ENCODE measurements at places on chromosomes 3 and 15.

DNA sequence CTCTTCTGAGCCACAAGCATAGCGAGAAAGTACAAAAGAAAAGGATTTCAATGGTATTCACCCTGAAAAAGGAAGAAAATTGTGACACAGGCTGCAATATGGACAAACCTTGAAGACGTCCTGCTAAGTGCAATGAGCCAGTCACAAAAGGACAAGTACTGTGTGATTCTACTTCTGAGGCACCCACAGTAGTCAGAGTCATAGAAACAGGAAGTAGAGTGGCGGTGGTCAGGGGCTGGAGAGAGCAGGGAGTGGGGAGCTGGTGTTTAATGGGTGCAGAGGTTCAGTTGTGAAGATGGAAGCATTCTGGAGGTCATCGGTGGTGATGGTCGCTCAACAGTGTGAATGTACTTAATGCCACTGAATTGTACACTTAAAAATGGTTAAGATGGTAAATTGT lies 180.5 kb downstream of the APBA2 start:
- DNase-seq = no peak

- DNase-seq = no peak
Measured at GRCh38 chr3:23950293-23950692, 5.2 kb downstream of the NR1D2 start.

- DNase-seq = no peak
Measured at GRCh38 chr15:26889298-26889898, 22.5 kb downstream of the GABRA5 start.

GRCh38 chr3:177569875-177570657 lies 372.8 kb upstream of the TBL1XR1 start:
- DNase-seq = no peak

- DNase-seq = no peak
Measured at GRCh38 chr3:127986803-127987202, 65.4 kb upstream of the SEC61A1 start.

DNA sequence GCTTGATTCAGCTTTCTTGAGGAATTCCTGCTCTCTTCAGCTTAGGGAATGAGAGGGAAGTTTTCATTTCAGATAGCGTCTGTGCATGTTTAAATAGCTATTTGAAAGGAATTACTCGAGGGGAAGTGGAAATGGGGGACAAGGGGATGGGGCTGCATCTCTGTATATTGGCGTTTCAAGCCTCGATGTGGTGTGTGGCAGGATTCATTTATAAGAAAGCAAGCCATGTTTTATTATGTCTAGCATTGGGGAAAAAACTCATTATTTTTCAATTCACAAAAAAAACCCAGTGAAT lies 1.0 kb downstream of the ATP2C1 start:
- no peak for DNase-seq

- no peak for DNase-seq
Measured at GRCh38 chr3:120894316-120895057, 13.5 kb upstream of the STXBP5L start.

DNA sequence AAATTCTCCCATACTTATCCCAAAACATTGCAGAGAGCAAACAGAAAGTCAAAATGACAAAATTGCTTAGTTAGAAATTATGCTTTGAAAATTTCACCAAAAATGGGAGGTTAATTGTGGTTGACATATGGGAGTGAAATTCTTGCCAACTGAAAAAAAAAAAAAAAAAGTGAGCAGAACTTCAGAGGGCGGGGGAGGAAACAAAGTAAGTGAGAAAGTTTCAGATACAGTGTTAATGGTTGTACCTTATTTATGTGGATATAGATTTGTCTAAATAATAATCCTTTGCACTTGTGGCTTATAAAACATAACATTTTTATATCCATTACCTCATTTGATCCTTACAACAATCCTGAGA lies 91.5 kb upstream of the RAP2B start:
- no peak for DNase-seq

DNA sequence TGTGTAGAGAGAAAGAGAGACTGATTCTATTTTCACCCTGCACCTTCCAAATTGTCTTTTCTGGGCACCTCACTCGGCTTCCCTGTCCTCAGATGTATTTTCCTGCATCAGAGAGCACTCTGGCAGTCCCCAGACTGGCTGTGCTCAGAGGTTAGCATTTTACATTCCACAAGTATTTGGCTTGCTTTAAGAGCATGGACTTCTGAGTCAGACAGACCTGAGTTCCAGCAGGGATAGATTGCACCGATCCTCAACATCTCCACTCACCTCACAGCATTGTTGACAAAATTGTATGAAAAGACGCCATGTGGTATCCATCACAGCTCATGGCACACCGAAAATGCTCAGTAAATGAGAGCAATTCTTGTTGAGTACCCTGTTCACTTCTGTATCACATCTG lies 45.6 kb downstream of the SST start:
- DNase-seq = no peak

- no peak for DNase-seq
Measured at GRCh38 chr3:150303768-150304167, 104.3 kb upstream of the TSC22D2 start.

DNA sequence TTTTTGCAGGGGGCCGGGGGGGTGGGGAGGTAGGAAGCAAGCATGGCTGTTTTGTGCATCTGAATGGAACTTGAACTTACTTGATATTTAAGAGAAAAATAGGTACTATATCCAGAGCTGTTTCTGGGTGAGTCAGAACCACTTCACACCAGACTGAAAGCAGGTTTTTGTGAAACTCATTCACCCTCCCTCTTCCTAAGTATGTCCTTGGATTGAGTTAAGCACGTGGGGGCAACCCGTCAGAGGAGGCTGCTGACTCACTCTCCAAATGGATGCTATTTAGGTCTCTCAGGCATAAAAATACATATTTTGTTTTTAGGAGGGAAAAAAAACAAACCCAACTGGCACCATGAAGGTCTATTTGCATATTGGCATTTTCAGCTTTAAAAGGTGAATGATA lies 270.3 kb downstream of the RYR3 start:
- DNase-seq = no peak

DNA sequence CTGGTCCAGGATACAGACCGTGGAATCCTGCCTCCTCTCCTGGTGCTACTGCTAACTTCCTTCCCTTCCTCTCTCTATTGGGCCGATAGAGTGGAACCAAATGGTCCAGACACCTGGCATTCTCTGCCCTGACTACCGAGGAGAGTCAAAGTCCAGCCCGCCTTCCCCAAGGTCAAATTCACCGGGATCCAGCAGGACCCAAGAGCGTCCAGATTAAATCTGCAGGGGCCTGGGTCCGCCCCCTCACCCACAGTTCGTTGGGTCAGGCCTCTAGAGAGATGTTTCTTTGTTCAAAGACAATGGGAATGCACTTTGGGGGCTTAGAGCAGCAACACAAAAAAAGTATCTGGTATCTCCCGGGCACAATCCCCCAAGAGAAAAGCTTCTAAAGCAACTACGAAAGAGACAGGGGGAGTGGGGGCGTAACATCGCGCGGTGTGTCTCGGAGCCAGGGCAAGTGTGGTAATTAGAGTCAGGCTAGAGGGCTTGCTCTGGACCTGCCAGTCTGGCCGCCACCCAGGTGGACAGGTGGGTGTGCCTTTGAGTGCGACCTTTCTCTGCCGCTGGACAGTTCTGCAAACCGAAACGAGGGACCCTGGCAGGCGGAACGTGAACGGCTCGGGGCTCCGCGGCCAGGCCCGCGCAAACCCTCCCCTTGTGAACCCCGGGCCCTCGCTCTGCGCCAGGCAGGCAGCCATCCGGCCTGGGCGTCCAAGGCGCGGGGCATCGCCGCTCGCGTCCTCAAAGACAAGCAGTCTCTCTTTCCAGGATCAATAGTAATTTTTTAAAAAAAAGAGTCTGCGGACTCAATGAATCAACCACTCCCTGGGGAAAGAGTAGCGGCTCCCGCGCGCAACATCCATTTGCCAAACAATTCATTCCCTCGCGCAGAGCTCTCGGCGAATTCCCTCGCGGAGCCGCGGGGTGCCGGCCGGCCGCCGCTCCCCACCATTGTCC lies 806 bp downstream of the KLHL25 start:
- no peak for DNase-seq

- no peak for DNase-seq
Measured at GRCh38 chr3:65939801-65940246, 98.9 kb downstream of the MAGI1 start.

DNA sequence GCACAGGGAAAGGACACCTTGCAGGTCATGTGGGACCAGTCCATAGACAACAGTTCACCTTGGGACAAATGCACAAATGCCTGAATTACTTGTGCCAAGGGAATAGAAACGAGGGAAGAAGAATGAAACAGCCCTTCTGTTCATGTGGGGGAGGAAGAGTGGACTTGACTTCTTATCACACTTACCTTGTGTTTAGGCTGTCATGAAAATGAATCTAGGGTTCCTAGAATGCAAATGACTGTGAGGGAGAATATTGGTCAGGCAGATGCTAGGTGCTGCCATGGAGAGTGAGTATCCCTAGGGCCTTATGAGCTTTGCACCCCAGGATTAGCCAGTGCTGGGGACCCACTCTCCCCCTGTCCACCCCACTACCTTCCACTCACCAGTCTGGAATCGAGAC lies 11.0 kb upstream of the PRKAR2A start:
- DNase-seq = no peak

GRCh38 chr15:58306591-58307312 lies 125.0 kb upstream of the LIPC start:
- DNase-seq = no peak

DNA sequence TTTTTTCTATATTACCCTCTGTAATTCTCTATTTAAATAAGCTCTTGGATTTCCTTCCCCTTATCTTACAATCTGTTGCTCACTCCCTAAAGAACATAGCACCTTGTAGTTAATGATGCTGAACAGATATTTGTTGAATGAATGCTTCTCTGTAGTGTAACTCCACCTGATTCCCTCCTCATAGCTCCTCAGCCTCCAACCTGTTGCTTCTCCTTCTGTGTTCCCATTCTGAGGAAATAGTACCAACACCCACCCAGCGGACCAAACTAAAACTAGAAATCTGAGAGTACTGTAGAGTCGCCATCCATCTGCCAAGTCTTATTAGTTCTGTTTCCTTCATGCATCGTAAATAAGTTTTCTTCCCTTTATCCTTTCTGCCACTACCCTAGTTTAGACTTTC lies 55.5 kb upstream of the GNB4 start:
- no peak for DNase-seq

DNA sequence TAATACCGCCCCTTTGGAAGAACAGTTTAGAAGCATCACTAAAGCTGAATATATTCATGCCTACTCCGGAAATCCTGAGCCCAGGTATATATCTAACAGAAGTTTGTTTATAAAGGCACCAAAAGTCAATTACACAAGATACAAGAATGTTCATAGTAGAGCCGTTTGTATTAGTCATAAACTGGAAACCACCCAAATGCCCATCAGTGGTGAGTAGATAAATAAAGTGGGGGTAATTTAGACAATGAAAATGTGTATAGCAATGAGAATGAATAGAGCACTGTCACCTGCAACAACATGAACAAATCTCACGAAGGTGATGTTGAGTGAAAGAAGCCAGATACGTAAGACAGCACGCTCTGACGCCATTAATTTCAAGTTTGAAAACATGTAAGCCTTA lies 68.3 kb upstream of the GLCE start:
- DNase-seq = no peak

DNA sequence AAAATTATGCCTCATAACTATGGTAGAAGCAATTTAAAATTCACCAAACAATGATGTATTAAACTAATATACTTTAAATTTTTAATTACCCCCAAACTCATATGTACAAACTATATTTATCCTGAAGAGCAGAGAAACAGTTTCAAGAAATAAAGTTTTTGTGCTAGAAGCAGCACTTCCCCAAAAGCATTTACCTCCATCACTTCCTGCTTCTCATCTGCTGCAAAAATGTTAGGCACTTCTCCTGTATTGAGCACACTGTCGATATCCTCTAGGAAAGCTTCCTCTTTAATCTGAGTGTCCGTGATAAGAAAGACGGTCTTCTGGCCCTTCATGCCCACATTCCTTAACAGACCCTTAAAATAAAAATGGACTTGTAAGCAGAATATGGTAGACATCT lies 101.5 kb upstream of the ASB14 start:
- no peak for DNase-seq

DNA sequence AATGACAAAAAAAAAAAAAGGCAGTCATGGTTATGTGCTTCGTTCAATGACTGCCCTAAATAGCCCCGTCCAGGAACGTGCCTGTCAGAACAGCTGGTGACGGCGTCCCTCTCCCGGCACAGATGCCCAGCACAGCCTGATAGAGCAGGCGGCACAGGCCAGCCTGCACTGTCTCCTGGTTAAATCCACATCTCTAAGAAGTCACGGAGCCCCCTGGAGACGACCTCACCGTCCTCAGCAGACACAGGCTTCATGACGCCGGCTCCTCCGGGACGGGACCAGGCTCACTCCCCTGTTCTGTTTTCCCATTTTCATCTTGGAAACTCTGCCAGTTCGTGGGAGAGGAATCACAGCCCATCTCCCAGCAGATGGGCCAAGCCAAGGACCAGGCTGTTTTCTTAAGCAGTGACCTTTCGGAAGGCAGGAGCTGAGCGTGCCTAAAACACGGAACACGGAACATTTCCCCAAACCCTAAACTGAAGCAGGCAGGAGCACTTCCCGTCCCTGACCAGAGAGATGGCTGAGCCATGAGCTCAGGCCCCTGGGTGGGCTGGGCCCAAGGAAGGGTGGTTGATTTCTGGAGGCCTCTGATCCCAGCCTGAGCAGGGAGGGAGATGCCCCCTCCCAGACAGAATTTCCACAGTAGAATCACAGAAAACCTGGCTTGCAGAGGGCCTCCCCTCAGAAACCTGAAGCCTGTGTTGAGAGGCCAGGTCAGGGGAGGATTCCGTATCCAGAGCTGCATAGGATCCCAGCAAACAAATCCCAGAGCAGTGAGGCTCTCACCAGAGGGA lies 35.9 kb downstream of the ADCY5 start:
- no peak for DNase-seq

- no peak for DNase-seq
Measured at GRCh38 chr3:136913168-136913567, 44.6 kb upstream of the IL20RB start.

DNA sequence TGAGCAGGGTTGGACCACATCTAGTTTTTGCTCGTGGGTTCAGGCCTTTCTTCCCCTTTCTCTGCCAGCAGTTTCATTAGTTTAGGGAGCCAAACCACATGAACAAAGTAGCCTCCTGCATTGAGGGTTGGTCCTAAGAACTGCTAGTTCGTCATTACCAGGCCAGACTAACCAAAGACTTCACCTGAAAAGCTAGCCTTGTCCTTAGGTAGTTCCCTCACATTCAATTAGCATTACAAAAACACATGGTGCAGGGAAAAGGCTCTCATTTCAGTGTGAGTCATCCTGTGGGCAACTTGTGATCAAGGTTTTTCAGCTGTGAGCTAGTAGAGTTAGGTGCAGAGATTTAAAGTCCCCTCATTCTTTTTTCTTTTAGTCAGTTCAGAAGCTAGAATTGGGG lies 279.3 kb upstream of the CTNNB1 start:
- DNase-seq = no peak
